Dermis lymphatic vessel endothelial cell (primary cell): ENCODE measurements at places on chromosomes 12 and 14. TPM values are rescaled to one million over a fixed set of nuclear protein-coding genes. Genes with fewer than 3 reads are reported as not detected.

The MBD6 gene
- total RNA-seq: 4.9 and 7.3 TPM in 2 replicates

The PROX2 gene
- total RNA-seq: not detected in 2 replicates

The NFE2 gene
- not detected in 2 replicates for total RNA-seq

The CSRP2 gene
- total RNA-seq: 11.4 and 13.3 TPM in 2 replicates

The HNF1A gene
- not detected in 2 replicates for total RNA-seq

The STYK1 gene
- 2.7 and 7.8 TPM in 2 replicates for total RNA-seq
